ENCODE measurements at places on chromosomes 7 and 10.

DNA sequence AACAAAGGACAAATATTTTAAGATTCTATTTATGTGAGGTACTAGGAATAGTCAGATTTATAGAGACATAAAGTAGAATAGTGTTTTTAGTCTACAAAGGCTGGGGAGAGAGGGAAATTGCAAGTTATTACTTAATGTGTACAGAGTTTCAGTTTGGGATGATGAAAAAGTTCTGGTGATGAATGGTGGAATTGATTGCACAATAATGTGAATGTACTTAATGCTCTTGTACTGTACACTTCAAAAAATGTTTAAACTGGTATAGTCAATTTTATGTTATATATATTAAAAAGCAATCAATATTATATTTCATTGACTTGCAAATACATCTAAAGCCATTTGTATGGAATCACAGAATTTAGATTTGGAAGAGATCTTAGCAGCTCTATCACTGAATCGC is 213.4 kb downstream of the PPP1R3A start:
- DNase-seq = no peak

- DNase-seq = no peak
Observed at GRCh38 chr7:147904219-147904576, 686.4 kb upstream of the C7orf33 start.

DNA sequence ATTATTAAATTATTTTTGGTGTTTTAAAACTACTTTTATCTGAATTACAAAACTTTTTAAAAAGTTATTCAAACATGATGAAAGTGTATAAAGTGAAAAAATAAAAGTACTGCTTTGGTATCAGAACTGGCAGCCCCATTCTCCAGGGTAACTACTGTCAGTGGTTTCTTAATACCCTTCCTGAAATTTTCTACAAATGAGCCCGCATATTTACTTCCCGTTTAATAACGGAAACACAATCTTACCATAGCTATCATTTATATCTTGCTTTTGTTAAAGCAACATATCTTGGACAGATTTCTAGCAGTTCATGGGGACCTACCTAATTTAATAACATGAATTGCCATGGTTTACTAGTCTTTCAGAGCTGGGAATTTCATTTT is 249.9 kb downstream of the RNLS start:
- no peak for DNase-seq

DNA sequence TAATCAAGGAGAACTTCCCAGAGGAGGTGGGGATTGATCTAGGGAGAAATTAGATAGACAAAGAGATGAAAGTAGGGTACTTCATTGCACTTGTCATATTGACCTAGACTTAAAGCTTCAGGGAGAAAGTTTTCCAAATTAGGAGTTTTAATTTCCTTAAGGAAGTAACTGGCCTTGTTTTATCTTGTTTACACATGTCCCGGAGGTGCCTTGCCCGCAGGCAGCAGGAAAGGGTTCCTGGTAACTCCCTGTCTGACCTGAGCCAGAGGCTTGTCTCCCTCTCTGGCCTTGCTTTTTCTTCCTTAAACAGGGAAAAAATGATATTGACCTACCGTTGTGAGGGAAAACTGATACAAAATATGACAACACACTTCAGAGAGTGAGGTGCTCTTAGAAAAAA is 181.6 kb downstream of the EVX1 start:
- no peak for DNase-seq

- no peak for DNase-seq
Observed at GRCh38 chr7:30119890-30120577, 14.8 kb upstream of the MTURN start.

- DNase-seq = no peak
Observed at GRCh38 chr10:128631801-128632241, 505.6 kb upstream of the MKI67 start.

DNA sequence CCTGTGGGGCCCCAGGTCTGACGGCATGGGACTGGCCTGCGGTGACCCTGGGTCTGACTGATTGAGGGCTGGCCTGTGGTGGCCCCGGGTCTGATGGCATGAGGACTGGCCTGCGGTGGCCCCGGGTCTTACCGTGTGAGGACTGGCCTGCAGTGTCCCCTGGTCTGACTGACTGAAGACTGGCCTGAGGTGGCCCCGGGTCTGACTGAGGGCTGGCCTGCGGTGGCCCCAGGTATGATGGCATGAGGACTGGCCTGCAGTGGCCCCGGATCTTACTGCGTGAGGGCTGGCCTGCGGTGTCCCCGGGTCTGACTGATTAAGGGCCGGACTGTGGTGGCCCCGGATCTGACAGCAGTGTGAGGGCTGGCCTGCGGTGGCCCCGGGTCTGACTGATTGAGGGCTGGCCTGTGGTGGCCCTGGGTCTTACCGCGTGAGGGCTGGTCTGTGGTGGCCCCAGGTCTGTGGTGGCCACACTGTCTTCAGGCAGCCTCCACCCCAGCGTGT is 10.9 kb downstream of the JAKMIP3 start:
- no peak for DNase-seq

DNA sequence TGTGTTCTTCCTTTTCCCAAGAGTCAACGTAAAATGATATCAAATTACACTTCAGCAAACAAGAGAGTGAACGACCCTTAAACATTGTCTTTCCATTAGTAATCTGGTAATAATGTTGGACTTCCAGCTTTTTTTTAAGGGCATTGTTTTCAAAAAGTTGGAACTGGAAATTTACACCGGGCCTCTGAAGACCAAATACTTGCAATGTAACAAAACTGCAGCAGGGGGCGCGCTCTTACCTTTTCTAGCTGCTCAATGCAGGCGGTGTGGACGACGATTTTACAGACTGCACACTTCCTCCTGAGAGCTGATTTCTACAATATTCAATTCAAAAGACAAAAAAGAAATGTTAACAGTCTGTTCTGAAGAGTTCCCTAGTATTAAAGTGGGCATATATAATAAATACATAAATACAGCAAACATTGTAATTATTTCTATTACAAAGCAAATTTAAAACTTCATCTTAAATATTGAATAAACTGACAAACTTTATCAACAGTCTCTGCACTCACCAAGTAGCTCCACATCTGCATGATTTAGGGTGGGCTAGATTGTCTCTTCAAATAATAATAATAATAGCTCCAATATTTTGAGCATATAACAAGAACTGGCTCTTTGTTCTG is 190.4 kb downstream of the DGKI start:
- DNase-seq = peak; percentile 30

- no peak for DNase-seq
Observed at GRCh38 chr7:148611692-148612091, 21.1 kb downstream of the C7orf33 start.

- DNase-seq = no peak
Observed at GRCh38 chr7:473211-473734, 46.4 kb downstream of the PDGFA start.

DNA sequence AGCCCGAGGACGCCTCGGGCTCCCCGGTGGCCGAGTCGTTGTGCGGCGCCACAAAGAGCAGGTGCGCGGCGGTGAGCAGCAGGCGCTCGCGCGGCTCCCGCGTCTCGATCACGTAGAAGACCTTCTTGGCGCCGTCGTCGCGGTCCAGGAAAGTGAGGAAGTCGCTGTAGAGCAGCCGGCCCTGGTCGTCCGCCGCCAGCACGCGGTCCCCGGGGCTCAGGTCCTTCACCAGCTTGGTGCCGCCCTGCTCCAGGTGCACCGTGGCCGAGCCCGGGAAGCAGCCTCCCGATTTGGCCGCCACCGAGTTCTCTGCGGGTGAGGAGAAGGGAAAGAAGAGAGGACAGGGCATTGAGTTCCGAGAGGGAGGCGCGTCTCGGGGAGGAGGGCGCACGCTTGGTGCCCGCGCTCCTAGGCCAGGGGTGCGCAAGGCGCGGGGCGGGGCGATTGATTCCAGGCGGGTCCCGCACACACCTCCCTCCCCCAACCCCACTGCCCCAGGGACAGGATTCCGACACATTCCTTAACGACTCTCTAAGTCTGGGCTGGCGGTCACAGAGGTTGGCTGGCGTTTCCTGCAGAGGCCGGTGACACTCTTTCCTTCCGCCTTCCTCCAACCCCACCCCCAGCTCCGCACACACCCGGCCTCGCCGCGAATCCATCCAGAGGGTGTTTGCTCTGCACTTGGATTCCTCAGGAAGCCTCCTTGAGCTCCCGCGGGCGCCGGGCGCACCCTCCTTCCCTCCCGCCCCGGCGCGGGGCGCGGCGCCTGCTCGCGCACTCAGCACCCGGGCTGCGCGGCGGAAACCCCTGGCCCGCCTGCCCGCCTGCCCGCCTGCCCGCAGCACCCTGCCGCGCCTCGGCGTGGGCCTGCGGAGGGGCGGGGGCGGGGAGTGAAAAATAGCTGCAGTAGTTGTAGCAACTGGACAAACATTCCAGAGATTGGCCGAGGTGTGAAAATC is 8.6 kb downstream of the SHH start:
- DNase-seq = no peak

DNA sequence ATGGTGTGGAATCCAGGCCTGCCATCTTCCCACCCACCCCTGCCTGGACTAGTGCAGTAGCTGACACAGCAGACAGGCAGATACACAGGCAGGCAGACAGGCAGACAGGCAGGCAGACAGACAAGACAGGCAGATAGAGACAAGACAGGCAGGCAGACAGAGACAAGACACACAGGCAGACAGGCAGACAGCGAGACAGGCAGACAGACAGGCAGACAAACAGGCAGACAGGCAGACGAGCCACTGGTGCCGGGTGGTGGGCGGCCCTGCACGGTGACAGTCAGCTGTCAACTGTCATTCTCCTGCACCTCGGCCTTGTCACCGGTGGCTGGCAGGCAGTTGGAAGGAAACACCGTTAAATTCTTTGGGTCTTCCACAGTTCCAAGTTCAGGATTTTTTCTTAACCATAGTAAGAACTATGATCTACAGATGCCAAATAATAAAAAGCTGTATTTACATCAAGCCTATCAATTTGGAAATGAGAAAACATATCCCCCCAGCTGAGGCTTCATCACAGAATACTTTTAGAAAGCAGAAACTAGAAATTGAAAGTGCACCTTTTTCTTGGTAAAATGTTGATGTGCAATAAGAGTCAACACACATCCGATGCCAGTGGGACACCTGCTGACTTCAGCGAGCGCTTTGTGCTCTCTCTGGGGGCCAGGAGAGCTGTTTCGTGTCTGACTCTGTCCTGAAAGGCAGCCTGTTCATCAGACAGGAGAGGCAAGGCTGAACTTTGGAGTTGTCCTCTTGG is 250.4 kb downstream of the DNAJB6 start:
- no peak for DNase-seq
